ENCODE measurements at places on chromosomes 12 and 14.

DNA sequence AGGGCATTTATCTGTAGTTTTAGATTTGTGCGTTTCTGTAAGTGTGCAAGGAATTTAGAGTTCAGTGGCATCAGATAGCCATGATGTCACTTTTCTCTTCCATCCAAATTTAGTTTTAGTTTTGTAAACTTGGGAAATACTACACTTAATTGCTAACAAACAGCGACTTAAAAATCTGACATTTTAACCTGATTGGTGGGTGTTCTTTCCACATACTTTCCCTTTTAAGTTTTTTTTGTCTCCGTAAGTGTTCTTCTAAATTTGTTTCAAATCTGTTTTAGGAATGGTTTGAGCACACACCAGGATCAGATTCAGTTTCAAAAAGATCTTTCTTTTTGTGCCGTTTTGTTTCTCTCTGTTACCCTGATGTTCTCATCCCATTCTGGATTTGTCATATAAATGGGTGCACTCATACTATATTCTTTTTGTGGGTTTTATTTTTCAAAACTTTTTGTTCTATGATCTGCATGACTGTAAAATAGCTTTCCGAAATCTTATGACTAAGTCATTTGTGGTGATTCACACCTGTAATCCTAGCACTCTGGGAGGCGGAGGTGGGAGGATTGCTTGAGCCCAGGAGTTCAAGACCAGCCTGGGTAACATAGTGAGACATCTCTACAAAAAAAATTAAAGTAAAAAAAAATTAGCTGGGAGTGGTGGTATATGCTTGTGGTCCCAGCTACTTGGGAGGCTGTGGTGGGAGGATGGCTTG is 58.9 kb downstream of the FBXO34 start:
- no peak for DNase-seq

- no peak for DNase-seq
Measured at GRCh38 chr12:120216742-120217605, 16.1 kb upstream of the RPLP0 start.

DNA sequence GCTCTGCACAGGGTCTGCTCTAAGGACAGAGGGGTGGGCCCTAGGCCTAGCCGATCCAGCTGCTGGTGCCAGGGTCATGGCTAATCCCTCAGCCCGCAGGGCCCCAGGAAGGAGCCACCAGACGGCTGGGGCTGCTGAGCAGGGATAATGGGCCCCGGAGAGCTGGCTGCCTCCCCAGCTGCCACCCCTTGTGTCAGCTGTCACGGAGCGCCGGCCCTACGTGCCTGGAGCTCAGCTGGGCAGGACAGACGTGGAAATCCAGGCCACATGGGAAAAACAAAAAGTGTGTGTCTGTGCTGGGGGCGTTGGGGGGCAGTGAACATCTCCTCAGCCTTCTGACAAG is 36.2 kb downstream of the CHGA start:
- DNase-seq = no peak

GRCh38 chr12:65741656-65742017 is 82.6 kb upstream of the HMGA2 start:
- no peak for DNase-seq

DNA sequence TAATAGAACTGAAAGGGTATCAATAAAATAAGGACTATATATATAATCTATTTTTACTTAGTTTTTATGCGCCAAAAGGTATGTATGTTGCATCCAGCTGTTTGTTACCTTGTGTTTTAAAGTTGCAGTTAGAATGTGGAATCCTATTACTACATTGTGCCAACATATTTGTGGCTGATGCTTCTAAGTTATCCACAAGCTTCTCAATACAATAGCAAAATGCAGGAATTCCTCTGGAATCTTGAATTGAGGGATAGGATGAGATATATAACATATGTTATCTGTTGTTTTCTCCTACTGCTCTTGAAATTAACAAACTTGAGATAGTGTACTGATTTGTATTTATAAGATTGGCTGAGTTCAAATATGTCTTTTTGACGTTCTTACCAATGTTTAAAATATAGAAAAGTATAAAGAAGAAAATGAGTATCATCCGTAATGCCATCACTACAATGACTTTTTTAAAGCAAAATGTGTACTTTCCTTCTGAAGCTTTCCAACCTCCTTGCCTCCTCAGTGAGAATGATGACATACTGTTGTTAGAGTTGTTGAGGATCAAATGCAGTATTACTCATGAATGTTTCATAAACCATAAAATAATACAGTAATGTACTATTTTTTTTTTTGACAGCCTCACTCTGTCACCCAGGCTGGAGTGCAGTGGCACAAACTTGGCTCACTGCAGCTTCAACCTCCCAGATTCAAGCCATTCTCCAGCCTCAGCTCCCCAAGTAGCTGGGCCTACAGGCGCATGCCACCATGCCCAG is 6.6 kb downstream of the RAP1B start:
- DNase-seq = no peak
